ENCODE measurements at places on chromosomes 16 and 17.

GRCh38 chr17:76867578-76868175, 527 bp upstream of the MGAT5B start:
- no peak for DNase-seq

DNA sequence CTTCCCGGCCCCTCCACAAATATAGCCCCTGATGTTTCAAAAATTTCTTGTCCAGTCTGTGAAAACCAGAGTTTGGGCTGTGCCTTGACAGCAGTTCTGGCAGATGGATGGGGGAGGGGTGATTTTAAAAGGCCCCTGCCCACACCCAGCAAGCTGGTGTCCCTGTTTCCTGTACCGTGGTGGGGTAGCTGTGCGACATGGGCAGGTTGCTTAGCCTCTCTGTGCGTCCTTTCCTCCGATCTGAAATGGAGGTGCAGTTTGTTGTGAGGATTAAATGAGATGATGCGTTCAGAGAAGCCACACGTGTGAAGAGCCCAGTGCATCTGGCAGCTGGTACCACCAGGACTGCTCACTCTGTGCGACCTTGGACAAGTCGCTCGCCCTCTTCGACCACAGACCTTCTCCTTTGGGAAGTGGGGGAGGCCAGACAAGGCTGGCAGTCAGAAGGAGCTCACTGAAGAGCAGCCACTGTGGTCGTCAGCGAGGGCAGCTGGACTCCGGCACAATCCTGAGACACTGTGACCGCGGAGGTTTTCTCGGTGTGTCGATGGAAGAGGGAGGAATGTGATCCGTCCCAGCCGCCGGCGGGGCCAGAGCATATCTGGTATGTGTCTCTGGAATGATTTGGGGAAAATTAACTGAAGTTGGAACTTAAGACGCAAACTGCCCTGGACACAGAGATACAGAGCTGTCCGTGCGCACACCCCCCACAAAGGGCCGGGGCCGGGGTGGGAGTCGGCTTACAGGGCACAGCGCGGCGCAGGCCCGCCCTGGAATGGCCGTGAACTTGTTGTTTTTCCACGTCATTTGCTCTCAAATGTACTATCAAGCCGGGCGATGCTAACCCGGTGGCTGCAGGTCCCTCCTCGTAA, 721 bp upstream of the WFIKKN2 start:
- no peak for DNase-seq

- DNase-seq, result no peak
Observed at GRCh38 chr17:22171631-22172030, 479.3 kb downstream of the KCNJ18 start.

DNA sequence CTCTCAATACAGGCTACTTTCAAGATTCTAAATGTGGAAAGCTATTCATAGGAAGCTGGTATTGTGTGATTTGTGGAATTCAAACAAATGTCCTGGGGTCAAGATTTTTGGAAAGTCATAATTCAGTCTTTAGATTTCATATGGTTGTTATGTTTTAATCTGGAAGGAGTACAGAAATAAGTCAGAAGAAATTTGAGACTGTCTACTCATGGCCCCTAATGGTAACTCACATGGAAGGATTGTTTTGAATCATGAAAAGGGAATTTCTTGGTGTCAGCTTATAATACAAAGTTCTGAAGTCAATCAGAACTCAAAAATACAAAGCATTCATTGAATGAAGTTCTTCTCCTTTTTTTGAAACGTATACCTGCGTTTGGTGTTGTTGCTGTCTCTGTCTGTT, 3.1 kb downstream of the KCNJ2 start:
- no peak for DNase-seq

DNA sequence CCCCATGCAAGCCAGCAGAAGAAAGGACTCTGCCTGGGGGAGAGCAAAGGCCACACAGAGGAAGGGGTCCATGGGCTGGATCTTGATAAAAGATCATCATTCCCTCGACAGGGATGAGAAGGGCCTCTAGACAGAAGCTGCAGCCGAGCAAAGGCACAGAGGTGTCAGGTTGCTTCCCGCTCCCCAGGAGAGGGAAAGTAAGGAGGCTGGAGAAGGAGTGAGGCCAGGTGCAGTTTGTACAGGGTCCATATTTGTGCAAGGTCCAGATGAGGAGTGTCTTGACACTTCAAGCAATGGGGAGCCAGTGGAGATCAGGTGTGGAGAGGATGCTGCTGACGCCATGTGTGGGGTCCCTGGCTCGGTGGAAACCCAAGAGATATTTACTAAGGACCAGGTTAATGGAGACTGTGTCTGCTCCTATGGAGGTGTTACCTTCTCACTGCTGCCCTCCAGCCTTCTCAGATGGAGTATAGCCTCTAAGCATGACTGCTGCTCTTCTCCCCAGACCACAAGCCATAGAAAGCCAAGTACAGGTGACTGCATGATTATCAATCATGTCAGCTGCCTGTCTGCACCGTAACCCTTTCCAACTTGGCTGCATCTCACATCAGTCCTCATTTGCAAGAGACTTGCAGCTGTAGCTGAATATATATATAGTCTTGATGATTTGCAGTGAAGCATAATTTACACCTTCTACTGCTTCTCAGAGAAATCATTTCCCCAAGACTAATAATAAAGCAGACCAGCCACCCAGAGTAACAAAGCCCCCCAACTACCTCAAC, 21.1 kb downstream of the GAS7 start:
- no peak for DNase-seq

DNA sequence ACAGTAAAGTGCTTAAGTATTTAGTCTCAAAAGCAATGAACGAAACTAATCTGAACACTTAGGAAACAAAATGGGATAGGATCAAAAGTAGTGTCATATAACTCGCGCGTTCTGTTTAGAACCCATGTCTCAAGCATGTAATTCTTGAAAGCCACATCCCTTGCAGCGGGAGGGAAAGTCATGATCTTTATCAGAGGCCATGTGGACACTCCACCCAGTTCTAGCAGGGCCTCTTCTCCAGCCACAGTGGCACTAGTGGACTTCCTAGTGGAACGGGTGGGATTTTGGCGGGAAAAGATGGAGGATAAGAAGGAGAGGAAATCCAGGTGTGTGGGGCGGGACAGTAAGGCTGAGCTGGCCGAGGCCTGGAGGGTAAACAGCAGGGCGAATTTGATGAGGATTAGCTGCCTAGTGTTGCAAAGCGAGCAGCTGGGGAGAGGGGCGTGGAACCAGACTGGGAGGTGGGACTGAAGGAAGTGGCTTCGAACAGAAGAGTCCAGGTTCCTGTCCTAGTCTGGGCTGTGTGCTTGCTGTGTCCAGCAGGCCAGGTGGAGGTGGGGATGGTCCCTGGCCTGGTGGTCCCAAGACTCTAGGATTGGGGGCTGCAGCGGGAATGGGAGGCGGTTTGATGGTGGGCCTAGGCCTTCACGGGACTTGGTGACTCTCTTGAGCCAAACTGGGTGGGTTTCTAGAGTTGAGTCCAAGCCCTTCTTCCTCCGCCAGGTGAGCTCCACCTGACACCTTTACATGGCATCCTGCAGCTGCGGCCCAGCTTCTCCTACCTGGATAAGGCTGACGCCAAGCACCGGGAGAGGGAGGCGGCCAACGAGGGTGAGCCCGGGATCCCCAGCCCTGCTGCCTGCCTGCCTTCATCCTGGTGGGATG, 15.9 kb downstream of the POLR3E start:
- no peak for DNase-seq

DNA sequence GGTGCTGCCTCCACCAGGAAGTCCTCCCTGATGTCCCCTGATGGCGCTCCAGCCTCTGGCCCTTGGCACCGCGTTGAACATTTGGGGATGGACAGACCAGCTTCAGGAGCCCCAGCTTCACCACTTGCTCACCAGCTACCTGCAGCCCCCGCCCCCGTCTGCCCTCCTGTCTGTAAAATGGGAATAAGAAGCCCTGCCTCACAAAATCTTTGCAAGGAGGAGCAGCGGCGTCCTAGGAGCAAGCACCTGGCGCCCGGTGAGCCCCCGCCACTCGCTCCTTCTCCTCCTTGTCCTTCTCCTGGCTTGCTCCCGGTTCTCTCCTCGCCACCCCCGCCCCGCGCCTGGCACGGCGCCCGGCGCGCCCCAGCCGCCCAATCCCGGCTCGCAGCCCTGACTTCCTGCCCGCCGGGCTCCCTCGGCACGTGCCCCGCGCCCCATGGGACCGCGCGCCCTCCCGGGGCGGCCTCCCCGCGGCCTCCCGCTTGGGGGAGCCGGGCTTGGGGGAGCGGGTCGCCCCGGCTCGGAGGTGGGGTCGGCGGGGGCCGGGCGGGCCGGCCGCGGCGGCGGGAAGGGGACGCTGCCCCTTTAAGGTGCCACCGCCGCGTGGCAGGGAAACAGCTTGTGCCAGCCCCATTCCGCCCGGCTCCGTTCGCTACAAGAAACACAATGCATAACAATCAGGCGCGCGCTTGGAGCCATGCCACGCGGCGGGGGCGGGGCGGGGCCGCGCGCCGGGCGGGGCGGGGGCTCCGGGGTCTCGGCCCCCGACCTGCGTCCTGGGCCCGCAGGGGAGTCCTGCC, 9.1 kb upstream of the PPP1R1B start:
- DNase-seq, result no peak

DNA sequence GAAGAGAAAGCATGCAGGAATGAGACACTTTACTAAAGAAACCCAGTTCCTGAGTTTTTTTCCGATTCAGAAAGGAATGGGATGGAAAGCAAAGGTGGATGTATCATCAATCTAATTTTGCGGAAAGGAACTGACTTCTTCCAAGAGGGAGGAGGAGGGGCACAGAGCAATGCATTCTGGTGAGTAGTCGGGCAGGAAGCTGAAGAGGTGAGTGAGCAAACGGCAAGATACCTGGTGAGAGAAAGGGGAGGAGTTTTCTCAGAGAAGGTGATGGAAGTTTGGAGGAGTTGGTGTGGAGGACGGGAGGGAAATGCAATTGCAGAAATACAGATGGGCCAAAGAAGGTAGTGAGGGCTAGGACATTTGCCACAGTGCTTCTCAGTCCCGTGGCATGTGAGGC, 713.2 kb downstream of the KCNJ2 start:
- DNase-seq, result no peak

GRCh38 chr17:40962059-40962561, 4.6 kb downstream of the KRT39 start:
- no peak for DNase-seq

DNA sequence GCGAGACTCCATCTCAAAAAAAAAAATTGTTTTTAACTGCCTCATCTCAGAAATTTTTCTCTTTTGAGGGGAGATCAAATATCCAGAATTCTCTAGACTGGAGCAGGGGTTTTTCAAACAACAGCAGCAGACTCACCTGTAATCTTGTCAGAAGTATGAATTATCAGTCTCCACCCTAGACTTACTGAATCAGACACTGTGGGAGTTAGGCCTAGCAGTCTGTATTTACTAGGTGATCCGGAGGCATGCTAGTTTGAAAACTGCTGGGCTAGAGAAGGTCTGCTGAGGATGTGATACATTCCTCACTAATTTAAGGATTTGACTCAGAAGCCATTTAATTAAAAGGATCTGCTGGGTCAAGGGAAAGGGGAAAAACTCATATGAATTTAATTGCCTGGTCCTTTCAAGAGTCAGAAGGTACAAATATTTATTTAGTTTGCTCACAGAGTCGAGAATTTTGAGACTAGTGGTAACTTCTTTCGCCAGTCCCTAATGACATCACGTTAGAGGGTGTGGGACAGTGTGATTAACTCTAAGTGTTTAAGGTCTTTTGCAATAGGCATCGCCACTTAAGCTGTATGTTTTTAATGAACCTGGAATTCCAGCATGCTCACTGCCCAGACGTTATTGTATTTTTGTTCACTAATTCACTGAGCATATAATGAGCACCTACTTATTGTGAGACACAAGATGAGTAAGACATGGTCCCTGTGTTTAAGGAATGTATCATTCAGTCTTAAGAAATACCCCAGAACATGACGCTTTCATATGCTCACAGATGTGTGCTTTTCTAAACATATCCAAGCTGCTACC, 14.2 kb downstream of the ATP6V0A1 start:
- no peak for DNase-seq

DNA sequence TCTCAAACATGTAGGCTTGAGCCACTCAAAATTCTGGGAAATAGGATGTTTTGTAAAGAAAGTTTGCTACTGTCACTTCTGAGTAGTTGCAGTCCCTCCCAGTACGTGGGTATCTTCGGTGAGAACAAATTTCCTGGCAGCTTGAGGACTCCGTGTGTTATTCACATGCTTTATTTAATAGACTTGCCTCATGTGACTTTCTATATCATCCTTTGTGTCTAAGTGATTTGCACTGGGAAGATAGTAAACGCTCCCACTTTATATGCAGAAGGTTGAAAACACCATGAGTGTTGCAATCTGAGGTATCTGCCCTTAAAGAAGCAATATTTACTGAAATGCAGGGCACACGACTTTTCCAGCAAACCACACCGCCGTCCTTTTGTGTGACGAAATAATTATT, 643.7 kb downstream of the MAF start:
- DNase-seq, result no peak

DNA sequence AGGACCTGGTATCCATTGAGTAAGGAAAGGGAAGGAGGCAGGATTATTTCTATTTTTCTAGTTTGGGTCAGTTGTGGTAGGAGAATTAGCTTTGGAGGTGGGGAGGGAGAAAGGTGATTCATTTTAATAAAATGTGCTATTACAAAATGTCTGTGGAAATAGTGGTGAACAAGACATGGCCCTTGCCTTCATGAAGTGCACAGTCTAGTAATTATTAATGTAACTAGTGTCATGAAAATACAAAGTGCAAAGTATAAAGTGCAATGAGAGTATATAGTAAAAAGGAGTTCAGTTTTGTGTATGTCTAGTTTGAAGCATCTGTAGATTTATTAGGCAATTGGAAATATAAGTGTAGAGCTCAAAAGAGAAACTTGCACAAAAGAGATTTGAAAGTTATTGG, 11.9 kb downstream of the NFATC3 start:
- DNase-seq, result no peak
